ENCODE measurements at places on chromosomes 6 and 20.

DNA sequence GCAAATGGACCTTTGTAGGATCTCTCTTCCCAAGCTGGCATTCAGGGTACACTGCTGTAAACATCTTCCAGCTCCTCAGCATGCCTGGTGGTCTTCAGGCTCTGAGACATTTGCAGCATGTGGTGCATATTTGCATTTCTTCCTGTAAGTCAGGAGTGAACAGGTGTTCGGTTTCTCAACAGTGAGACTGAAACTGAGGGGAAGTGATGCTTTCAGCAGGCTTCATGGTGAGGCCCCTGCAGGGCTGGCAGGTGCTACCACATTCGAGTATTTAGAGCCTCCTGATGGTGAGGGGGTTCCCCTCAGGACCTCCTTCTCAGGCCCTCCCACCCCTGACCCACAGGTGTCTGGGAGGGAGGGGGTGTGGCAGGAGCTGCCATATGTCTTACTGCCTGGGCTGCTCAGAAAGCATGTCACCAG is 15.1 kb downstream of the MYBL2 start:
- DNase-seq: no peak

DNA sequence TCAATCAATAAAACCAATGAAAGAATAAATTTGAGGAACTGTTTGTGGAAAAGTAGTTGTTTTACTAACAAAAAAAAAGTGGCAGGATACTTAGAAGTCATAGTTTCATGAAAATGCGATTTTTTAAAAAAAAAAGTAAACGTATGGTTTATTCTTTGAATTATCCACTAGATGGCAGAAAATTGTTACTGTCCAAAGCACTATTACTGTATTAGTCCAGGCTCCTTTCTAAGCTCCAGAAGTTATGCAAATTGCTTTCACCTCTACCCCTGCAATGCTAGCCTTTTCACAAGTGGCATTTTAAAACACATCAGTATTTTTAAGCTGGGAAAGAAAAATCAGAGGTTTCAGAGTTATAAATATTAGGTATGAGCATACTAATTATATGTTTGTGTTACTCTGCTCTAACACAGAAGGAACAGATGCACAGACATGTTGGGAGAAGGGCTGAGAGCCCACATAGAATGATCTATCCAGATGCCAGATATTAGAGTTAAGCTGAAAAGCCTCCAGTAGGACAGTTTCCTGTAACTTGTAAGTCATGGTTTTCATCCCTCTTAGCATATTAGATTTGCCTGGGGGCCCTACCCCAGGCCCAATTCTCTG is 63.9 kb downstream of the FHL5 start:
- no peak for DNase-seq

- DNase-seq: no peak
Measured at GRCh38 chr20:49247792-49248191, 28.6 kb downstream of the DDX27 start.

DNA sequence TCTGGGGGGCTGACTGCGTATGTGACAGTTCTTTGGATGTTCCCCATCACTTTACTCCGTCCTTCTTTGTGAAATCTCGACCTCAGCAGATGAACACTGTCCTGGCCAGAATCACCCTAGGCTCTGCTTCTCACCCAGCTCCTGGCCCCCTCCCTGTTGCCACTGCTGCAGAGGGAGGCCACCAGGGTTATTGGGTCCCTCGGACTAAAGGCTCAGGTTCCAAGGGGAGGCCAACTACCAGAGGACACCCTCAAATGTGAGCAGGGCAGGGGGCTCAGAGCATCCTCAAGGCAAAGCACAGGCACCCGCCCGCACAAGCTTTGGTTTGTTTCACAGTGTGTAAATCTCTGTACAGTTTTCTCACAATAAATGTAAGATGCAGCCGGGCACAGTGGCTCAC is 269.9 kb downstream of the UST start:
- no peak for DNase-seq

DNA sequence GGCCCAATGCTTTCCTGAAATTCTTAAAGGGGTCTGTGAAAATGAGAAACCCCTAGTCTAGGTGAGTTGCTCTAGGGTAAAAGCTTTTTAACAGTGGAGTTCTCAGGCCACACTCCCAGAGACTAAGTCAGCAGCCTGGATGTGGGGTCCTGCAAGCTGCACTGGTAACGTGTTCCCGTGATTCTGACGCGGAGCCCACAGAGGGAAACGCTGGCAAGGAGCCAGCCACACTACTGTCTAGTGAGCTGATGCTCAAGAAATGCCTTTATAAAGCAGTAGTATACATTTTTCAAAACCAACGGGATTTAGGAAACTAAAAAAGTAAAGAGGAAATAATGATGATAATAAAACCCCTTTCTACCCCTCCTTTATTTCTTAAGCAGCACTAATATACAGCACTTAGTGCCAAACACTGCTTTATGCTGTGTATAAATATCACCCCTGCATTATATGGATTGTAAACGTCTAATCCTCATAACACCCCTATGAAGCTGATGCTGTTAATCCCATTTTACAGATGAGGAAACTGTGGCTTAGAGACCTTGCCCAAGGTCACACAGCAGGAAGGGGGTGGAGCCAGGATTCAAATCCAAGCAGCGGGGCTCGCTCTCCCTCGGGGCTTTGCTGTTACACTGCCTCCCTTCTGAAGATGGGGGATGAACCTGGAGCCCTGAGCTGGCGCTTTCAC is 25.0 kb downstream of the KCNK15 start:
- no peak for DNase-seq

GRCh38 chr6:32979720-32980487 is 11.5 kb downstream of the BRD2 start:
- DNase-seq: no peak

DNA sequence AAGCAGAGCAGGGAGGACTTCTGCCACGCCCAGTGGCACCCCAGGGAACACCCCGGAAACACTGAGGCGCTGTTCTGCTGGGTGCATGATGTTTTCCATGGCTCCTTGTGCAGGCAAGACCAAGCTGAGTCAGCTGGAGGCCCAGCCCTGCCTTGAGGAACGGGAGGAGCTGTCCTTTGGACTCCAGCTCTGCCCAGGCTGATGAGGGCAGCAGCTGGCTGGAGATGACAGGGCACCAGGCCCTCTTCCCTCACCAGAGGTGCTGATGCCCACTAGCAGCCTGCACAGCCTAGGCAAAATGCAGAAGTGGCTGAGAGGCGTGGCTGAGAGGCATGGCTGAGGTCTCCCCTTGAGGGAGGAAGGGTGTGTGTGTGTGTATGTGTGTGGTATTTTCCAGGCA is 2.4 kb downstream of the C6orf132 start:
- DNase-seq: no peak

- DNase-seq: no peak
Measured at GRCh38 chr6:3542032-3542640, 85.3 kb upstream of the SLC22A23 start.

GRCh38 chr6:142870787-142871415 is 74.1 kb downstream of the HIVEP2 start:
- no peak for DNase-seq

DNA sequence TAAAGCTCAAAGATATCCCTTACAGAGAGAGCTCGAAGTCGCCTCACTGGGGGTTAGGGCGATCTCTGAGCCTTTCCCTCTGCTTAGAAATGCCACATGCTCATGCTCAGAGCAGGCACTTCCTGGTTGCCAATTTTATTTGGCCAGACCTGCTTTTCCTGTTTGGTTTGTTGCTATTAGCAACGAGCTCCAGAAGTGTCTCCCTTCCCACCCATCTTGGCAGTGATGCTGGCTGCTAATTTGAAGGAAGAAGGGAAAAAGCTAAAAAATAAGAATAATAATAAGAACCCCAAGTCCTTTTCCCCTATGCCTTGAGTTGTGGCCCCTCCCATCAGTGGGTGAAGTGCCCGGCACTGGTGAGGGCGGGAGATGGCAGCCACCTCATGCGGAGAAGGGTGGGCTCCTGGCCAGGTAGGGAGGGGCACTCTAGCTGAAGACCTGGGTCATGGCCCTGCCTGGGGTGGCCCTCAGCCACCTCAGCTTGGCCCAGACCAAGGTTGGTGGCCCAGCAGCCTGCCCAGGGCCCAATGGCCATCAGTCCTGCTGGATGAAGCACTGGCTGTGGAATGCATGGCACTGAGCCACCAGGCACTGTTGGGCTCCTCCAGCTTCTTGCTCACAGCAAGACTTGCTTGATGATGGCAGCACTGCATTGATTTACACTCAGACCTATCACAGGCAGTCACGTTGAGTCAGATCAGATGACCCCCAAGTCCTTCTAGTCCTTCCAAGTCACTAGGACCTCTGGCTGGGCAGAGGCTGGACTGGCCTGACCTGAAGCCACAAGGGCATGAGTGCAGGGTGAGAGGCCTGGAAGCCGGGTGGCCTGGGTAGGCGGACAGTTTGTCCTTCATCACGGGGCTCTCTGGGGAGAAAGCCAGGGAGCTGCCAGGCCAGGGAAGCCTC is 79.0 kb downstream of the SYNJ2 start:
- DNase-seq: no peak

DNA sequence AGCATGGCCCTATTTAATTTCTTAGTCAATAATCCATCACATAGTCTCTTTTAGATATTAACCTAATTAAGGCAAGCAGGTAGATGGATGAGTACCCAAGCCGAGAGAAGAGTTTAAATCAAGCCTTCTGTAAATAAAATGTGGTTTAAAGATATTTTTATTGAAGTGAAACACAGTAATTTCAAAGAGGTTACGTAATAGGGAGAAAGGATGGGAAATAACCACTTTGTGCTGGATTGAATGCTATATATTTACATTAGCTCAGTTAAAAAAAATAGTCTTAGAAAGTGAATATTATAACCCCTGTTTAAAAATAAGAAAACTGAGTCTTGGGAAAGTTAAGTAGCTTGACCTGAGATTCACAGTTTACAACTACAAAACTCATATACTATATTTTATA is 37.0 kb upstream of the FOXO3 start:
- no peak for DNase-seq

DNA sequence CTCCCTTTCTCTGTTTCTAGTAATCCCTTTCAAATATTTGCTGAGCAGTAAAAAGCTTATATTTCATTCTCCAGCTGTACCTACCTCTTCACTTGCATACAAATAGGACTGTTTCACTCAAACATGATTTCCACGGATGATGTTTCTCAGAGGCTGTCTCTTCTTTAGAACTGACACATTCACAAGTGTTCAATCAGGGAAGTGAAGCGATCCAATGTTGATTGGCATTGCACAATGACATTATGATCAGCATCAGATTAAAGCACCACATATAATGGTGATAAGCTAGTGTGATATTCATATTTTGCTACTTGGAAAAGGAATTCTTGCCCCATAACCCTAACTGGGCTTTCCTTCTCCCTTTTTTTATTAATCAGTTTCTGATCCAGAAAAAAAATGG is 681.8 kb downstream of the TBC1D32 start:
- no peak for DNase-seq

DNA sequence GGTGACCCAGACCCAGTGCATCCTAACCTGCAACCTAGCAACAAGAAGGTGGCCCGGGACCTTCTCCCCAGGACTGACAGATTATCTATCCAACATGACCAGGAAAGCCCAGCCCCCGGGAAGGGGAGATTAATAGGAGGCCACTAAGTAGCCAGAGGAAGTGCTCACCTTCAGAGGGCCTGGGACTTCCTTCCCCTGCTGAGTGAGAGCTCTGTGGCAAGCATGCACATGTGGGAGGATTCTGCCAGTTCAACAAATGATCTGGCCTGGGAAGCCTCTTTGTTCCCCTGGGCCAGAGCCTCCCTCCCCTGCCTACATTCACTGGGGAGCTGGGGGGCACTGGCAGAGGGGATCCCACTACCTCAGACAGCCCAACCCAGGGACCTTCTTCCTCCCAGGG is 39.6 kb downstream of the SHLD1 start:
- DNase-seq: no peak

- no peak for DNase-seq
Measured at GRCh38 chr20:44064501-44065400, 122.2 kb downstream of the JPH2 start.

DNA sequence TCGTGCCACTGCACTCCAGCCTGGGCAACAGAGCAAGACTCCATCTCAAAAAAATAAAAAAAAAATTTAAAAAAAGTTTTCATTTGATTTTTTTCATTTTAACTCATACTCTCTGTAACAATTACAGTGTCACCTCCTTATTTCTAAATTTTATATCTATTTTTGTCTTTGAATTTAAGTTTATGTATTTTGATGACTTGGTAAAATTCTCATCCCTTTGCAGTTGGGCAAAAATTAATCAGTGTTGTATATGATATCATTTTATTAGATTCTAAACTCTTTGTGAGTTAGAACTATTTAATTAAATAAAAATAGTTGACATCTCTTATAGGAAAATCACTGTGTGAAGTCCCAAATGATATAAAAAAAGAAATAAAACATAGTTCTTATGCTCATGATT is 270.7 kb downstream of the PLCB1 start:
- DNase-seq: no peak

DNA sequence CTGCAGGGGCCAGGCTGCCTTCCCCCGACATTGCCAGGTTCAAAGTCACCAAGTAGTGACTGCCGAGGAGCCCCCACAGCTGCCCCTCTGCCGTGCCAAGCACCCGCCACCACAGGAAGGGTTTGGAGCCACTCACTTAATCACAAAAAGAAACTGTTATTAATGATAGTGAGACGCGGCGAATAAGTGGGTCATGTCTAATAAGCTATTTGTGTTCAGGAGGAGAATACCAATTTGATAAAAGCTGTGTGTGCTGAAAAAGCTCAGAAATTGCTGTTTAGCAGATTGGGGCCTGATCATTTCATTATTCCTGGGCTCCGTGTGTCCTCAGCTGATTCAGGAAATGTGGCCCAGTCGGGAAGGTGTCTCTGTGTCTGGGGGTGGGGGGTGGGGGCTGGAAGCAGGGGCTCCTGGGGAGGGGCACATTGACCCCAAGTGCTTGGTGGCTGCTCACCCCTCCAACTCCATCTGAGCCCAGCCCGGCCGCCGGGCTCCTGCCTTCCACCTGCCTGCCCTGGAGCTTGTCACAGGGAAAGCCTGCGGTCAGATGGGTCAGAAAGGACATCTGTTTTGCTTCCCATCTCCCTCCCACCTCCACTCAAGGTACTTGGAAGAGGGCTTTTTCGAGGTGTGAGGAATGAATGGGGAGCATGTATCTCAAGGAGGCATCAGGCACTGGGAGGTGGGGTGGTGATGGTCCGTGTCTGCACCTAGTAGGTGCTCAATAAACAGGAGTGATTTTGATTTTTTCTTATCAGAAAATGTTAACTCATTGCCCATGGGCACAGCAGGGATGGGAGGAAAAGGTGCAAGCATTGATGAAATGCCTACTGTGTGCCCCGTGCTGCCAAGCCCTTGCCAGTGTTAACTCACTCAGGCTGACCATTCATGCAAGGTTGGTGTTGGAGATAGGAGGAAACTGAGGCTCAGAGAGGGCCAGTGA is 3.0 kb downstream of the VSTM2L start:
- no peak for DNase-seq

GRCh38 chr20:9985773-9986172 is 49.0 kb upstream of the ANKEF1 start:
- DNase-seq: no peak
